Lower lobe of right lung (tissue), 2 donors: ENCODE measurements at places on chromosomes 11 and 22. TPM values are rescaled to one million over a fixed set of nuclear protein-coding genes. Genes with fewer than 3 reads are reported as not detected.

The OR52I1 gene
- total RNA-seq, result not detected

The CDON gene
- 18.5 TPM for total RNA-seq

The TSPAN18 gene
- total RNA-seq, result 38.4 TPM

The LRRC56 gene
- 7.6 TPM for total RNA-seq

The PNPLA5 gene
- not detected for total RNA-seq

The KRTAP5-9 gene
- total RNA-seq, result not detected

The APOL5 gene
- total RNA-seq, result not detected

The SPI1 gene
- total RNA-seq, result 295 TPM

The MAPK8IP1 gene
- total RNA-seq, result 7.3 TPM

The MPZL2 gene
- 85.3 TPM for total RNA-seq

The NXPE4 gene
- not detected for total RNA-seq

The OR8D4 gene
- total RNA-seq, result not detected

The ZMAT5 gene
- total RNA-seq, result 18.3 TPM

The GSTT2 gene
- 3.0 TPM for total RNA-seq

The OR2AT4 gene
- not detected for total RNA-seq

The CRACR2B gene
- total RNA-seq, result 43.6 TPM

The OR8G5 gene
- total RNA-seq, result 0.35 TPM

The OR8D1 gene
- total RNA-seq, result not detected

The PRRG4 gene
- 12.0 TPM for total RNA-seq

The LRRC4C gene
- 0.86 TPM for total RNA-seq

The RAB3IL1 gene
- 11.4 TPM for total RNA-seq

The GRIK4 gene
- total RNA-seq, result 2.2 TPM

The MMP12 gene
- 0.27 TPM for total RNA-seq

The KRTAP5-10 gene
- total RNA-seq, result not detected

The CLTCL1 gene
- 6.8 TPM for total RNA-seq

The RANBP1 gene
- total RNA-seq, result 58.3 TPM

The FOXRED1 gene
- 16.6 TPM for total RNA-seq

The SHANK2 gene
- total RNA-seq, result 59.8 TPM

The TYR gene
- total RNA-seq, result not detected

The HSPB2 gene
- total RNA-seq, result 6.4 TPM

The FREY1 gene
- 0.53 TPM for total RNA-seq

The CHADL gene
- 3.6 TPM for total RNA-seq

The TANGO2 gene
- 45.1 TPM for total RNA-seq

The DDTL gene
- 2.9 TPM for total RNA-seq

The LGR4 gene
- total RNA-seq, result 7.5 TPM

The CENPM gene
- 2.3 TPM for total RNA-seq

The NXPE1 gene
- not detected for total RNA-seq

The ARHGAP42 gene
- 16.3 TPM for total RNA-seq

The CRYBB2 gene
- total RNA-seq, result not detected

The NPAS4 gene
- total RNA-seq, result not detected

The PPFIBP2 gene
- 24.1 TPM for total RNA-seq

The VWCE gene
- total RNA-seq, result 1.2 TPM

The KDM4E gene
- not detected for total RNA-seq

The TRIM66 gene
- total RNA-seq, result 11.0 TPM

The HEPHL1 gene
- not detected for total RNA-seq

The IFITM5 gene
- not detected for total RNA-seq

The ARRB1 gene
- total RNA-seq, result 187 TPM

The MMP13 gene
- total RNA-seq, result not detected

The MMP8 gene
- 0.44 TPM for total RNA-seq

The UBASH3B gene
- 64.7 TPM for total RNA-seq
